ENCODE measurements at places on chromosomes 2 and 18.
A peak's percentile ranks its signal among the peaks of the same experiment; 100 is the strongest.

- DNase-seq = no peak
Observed at GRCh38 chr18:44546954-44547353, 133.7 kb upstream of the SETBP1 start.

DNA sequence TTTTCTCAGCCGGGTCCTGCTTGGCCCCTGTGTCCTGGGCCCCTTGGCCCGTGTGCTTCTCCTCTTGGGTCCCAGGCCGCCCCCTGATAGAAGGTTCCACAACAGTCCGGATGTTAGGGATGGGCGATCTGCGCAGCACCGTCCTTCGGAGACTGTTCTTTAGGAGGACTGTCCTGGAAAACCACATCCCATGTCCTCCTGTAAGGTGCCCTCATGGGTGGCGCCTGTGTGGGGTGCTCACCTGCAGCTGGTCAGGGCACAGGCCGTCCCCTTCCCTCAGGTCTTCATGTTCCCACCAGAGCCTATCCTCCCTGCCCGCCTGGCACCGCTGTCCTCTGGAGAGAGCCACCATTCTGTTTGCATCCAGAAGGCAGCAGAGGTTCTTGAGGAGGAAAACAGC is 50.0 kb downstream of the CTDP1 start:
- no peak for DNase-seq

DNA sequence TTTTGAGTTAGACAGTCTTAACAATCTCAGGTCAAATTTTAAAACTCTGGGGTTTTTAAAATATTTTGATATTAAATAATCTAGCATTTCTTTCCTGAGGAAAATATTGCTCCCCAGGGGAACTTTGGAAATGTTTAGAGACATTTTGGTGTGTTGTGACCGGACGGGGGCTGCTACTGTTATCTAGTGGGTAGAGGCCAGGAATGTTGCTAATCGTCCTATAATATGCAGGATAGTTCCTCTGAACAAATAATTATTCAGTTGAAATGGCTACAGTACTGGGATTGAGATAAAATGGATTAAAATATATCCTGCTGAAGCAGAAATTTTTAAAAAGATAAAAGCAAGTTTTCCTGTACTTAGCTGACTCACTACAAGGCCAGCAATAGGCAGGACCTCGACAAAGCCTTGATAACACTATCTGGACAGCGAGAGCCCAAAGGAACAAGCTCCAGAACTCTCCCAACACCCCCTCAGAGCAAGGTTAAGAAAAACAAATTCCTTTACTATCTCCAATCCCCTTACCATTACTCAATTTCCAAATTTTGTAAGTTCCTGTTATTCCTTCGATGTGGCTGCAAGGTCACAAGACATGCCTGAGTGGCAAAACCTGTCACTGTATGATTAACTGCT is 1407.4 kb downstream of the SUCLG1 start:
- no peak for DNase-seq

- DNase-seq = no peak
Observed at GRCh38 chr2:160918906-160919503, 241.2 kb upstream of the TANK start.

DNA sequence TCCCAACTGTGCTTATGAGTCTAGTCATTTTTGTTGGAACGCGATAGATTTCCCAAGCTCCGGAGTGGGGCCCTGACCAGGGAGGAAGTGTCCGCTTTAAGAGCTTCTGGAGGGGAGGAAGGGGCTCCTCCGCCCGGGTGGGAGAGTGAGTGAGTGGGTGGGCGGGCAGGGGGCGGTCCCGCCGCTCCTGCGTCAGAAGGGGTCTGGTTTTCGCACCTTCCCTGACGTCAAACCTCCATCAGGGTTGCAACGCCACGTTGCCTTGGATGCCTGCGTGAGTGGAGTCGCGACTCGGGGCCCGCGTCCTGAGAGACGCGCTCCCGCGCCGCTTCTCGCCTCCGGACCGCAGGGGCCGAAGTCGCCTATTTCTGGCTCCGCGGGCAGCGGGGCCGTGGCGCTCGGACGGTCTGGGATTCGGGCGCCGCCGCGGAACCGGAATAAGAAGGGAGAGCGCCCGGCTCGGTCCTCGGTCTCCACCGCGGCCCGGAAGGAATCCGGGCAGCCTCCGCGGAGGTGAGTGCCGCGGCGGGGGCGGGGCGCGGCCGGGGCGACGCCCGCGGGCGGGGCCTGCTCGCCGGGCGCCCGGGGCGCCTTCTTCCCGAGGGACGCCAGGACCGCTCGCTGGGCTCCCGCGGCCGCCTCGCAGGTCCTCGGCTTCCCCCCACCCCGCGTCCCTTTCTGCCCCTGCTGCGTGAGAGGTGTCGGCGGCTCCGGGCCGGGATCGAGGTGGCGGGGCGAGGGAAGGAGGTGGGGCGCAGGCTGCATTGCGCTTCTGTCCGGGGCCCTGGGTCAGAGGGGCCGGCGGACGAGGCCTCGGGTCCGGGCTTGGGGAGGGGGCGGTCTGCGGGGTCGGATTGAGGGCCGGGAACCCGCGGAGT is at the start of gene ZDBF2:
Gene ZDBF2, plus strand, starts transcription at position 230 of the 878 bp plus-strand sequence. CDS start 7,187 bp downstream, outside the sequence.
- DNase-seq = peak; percentile 26

GRCh38 chr2:129499747-129500146 is 479.7 kb upstream of the RAB6C start:
- DNase-seq = no peak

- no peak for DNase-seq
Observed at GRCh38 chr2:111071600-111072171, 49.0 kb upstream of the BCL2L11 start.

DNA sequence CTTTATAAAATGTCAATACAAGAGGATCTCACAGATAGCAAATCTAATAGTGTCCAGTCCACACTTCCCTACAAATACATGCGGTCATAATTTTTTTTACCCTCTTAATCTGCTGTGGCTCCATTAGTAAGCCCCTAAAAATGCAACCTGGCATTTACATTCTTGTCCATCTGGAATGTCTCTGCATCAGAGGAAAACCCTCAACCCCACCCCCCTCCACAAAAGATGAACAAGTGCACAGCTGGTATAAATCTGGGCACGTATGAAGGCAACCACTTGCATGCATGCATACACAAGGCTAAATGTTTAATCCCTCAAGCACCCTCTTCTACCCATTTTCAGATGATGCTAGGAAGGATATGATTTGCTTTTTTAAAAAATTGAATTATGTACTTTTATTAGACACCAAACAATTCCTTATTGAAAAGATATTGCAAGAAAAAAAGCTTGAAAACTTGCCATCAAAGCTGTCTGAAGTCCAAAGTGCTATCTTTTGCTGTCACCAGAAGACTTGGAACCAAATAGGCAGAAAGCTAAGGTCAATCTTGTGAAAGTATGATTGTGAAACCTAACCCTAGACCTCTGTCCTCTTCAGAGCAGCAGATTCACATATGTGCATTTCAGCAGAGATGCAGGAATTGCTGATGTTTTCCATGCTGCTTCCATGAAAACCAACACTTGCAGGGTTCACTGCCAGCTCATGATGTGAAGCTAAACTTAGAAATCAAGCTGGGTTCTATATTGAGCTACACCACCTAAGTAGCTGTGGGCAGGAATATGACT is 39.0 kb downstream of the IRS1 start:
- DNase-seq = no peak

GRCh38 chr2:28678175-28678855 is 73.3 kb upstream of the PPP1CB start:
- no peak for DNase-seq

- DNase-seq = no peak
Observed at GRCh38 chr18:72114801-72115594, 429.1 kb downstream of the CBLN2 start.

DNA sequence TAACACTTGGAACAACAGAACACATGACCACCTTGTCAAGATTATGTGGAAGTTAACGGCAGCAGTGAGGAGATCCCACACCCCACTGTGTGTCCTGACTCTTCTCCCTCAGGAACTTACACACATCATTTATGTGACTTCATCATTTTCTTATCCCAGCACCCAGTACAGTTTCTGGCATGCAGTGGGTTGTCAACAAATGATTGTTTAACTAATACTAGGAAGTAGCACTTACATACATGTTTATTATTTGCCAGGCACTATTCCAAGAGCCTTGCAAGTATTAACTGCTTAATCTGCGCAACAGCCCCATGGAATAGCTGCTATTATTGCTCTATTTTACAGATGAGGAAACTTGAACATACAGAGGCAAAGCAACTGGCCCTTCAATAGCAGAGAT is 391.5 kb downstream of the TXNL1 start:
- no peak for DNase-seq

- no peak for DNase-seq
Observed at GRCh38 chr2:1649103-1650084, 94.9 kb downstream of the PXDN start.

- no peak for DNase-seq
Observed at GRCh38 chr2:231394211-231395141, 1.0 kb upstream of the B3GNT7 start.

- no peak for DNase-seq
Observed at GRCh38 chr2:160278879-160279177, 78.8 kb upstream of the ITGB6 start.

- no peak for DNase-seq
Observed at GRCh38 chr2:45194596-45194995, 185.3 kb upstream of the SIX2 start.

DNA sequence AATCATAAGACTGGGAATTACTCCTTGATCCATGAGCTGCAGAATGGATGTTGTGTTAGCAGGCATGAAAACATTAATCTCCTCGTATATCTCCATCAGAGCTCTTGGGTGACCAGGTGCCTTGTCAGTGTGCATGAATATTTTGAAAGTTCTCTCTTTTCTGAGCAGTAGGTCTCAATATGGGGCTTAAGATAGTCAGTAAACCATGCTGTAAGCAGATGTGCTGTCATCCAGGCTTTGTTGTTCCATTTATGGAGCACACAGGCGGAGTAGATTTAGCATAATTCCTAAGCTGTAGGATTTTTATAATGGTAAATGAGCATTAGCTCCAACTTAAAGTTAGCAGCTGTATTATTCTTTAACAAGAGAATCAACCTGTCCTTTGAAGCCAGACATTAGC is 160.3 kb downstream of the MYO1B start:
- no peak for DNase-seq

DNA sequence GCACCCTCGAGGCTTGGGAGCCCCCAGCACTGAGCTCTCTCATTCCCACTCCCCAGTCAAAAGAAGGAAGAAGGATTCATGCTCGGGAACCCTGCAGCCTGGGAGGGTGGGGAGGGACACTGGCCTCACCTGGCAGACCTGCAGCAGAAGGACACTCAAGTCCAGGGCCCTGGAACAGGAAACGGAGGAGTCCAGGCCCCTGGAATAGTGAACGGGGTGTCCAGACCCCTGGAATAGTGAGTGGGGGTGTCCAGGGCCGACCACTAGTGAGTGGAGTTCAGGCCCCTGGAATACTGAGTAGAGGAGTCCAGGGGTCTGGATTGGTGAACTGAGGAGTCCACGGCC is 292.5 kb downstream of the NDUFA10 start:
- DNase-seq = no peak

- DNase-seq = no peak
Observed at GRCh38 chr2:63058144-63058920, 7.7 kb downstream of the OTX1 start.

DNA sequence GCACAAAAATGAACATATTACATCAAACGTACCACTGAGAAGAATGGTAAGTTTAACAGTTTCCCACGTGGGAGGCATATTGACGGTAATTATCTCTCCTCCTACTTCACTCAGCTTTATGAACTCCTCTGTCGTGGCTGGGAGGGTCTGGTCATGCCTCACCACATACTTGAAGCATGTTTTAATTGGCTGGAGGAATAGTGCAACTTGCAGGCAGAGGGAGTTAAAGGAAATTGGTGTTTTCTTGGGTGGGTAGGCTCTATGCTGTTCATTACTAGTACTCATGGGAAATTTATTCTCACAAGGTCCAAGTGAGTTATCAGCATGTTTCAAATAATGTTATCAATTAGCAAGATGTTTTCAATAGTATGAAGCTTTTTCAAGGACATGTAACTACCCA is 767.0 kb downstream of the PLCL1 start:
- no peak for DNase-seq

GRCh38 chr2:73913414-73914054 is 13.1 kb upstream of the DGUOK start:
- DNase-seq = no peak

GRCh38 chr2:156465573-156465972 is 29.4 kb downstream of the GPD2 start:
- DNase-seq = no peak

DNA sequence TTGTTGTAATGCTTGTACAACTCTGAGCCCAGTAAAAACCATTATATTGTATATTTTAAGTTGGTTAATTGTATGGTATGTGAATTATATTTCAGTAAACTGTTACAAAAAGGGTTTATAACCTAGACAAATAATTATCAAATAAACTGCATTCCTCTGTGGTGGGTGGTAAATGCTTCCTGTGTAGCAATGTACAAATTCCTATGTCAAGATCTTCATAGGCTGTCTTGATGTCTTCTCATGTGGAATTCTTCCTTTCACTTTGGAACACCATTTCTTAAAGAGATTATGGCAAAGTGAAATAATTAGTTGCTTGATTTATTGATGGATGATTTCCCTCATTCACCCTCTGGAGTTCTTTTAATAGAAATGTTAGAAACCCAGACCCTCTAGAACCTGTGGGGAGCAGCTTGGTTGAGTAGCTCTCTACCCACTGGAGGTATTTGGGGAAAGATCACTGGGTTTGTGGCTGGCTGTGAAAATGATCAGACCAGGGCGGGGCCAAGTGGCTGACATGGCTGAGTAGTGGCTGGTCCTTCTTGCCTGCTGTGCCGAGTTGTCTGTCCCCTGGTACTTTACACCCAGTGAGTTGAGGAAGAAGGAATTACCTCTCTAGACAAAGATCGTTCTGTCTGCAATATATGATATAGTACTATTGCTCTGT is 22.4 kb upstream of the MGAT5 start:
- no peak for DNase-seq

DNA sequence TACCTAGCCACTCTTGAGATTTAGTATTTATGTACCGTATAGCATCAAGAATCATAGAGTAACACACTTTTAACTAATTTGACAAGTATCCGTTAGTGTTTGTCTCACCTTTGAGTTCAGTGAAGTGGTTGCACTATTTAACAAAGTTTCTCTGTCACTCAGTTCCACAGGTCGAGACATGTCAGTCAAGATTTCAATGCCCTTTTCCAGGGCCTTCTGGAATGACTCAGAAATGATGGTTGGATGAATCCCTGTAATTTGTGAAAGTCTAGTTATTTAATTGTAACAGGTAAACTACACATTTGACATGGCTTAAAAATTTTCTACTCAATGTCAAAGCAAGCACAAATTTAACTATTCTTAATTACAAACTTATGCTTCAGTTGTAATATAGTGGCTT is 9.7 kb downstream of the CCT4 start:
- DNase-seq = no peak

DNA sequence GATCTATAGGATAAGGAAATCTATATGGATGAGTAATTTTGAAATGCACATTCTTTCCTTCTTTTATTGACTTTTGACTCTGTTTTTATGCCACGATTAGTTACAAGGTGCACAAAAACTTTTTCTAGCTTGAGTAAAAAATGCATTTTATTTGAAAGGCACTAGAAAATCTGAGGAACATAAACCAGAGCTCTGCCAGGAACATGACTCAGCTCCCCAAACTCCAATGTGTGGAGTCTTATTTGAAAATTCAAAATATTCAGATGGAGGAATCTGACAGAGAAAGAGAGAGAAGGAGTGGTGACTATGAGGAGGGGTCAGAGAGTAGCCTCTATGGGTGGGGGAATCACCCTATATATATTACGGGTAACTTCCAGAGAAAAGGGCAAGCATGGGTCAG is 231.0 kb downstream of the DCC start:
- DNase-seq = no peak
